ENCODE measurements at places on chromosomes 5 and 9.

DNA sequence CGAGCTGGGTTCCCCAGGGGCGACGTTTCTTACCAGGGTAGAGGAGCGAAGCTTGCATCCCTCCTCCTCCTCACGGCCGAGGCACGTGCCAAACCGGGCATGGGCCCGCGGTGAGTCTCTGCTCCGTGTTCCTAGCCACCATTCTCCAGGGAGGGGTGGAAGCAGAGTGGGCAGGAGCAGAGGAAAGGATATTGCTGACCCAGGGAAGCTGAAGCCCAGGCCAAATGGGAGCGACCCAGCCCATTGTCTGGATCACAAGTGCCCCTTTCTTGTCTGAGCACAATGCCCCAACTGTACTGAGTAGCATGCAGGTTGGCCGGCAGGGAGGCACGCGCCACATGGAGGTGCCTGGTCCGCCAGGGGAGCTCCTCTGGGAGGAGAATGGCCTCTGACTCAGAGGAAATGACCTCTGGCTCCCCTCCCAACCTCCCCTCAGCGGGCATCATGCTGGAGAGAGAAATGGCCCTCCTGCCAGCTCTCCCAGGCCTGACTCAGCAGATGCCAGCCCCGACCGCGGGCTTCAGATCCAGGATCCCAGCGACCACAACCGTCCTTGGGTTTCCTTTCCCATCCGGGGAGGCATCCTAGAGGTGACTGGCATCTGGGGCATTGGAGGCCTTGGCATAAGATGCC lies 1.1 kb downstream of the PRR7 start:
- DNase-seq: no peak

GRCh38 chr5:29972597-29972996 lies 1220.9 kb upstream of the CDH6 start:
- DNase-seq: no peak

- DNase-seq: no peak
Observed at GRCh38 chr5:43427306-43427705, 15.1 kb upstream of the CCL28 start.

GRCh38 chr5:148984345-148984744 lies 78.5 kb downstream of the SH3TC2 start:
- DNase-seq: no peak

- DNase-seq: peak; percentile 89
Observed at GRCh38 chr5:149345147-149345891, at the start of gene GRPEL2. GRPEL2 (plus strand) TSS chr5:149345499; CDS start chr5:149345540, 41 bp downstream.

- DNase-seq: no peak
Observed at GRCh38 chr9:102000956-102001355, 262.5 kb upstream of the GRIN3A start.

DNA sequence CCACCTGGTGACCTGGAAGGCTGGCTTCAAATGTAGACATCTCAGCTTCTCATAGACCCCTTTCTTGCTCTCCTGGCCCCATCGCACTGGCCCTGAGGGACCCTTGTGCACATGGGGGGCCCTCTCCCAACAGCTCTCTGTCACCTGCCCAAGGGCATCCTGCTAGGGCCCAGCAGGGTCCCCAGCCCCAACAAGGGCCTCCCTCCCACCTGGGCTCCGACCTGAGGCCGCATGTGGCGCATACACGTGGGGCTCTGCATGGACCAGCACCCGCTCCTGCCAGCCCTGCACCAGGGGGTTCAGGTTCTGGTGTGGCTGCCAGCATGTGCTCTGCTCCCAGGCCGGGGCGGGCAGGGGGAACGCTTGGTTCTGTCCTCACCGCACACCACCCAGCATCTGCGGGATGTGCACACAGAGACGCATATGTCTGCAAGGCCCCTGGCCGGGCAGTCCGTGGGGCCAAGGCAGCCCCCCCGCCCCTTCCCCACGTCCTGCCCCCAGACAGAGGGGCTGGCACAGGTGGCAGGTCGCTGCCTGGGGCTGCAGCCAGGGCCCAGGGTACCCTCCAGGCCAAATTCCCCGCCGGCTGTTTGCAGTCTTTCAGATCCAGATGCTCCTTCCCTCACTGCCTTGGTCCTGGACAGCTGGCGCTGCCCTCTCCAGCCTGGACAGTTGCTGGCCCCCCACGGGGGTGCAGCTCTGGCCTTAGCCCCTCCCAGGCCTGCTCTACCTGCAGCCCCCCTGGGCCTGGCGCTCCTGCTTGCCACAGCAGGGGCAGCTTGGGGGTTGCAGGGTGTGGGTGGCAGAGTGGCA lies 17.9 kb upstream of the NRARP start:
- DNase-seq: no peak

DNA sequence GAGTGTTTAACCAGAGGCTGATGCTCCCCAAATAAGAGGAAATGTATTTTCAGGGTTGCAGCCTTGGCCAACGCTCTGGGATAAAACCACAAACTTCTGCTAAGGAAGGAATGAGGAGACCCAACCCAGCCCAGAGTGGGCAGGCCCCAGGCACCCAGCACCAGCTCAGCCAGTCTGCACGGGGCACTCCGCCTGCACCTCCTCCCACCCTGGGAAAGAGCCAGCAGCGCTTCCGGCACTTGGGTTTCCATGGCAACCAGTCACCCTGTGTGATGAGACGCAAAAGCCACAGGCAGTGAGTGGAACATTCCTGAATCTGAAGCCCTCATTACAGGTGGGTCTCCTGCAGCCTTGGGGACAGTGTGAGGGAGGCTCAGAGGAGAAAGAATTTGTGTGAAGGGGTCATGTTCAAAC lies 85.2 kb upstream of the ZBTB43 start:
- DNase-seq: peak; percentile 84

DNA sequence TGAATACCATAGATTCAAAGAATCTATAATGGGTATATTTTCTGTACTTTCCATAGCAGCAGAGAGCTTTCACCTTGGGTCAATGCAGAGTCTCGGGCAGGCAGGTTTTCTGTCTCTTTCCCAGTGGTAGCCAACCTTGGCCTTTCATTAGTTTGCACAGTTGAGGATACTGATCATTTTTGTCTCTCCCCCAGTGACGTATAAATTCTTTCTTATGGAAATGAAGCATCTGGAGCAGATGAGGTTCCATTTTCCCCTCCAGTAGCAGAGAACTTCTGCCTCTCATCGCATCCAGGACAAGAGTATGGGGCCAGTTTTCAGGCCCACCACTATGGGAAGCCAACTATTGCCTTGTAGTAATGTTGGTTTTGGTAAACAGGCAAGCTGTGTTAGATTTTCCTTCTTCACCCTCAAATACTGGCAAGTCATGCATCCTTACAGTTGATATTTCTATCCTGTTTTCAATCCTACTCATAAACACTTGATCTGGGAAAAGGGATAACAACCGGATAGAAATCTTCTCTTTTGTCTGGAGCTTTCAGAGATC lies 845.2 kb upstream of the CDH18 start:
- no peak for DNase-seq

- DNase-seq: no peak
Observed at GRCh38 chr5:10578869-10579268, 15.0 kb downstream of the ANKRD33B start.

GRCh38 chr9:136399176-136400037 lies 563 bp downstream of the SNAPC4 start:
- peak; percentile 26 for DNase-seq

- DNase-seq: no peak
Observed at GRCh38 chr5:154053468-154053867, 14.7 kb downstream of the MFAP3 start.

Data from activated T-helper 1 cell treated with anti-CD3 and anti-CD28 coated beads, Interleukin-12 subunit alpha, Interleukin-12 subunit beta, Interleukin-2, Interleukin-4 antibody, amounts not matched to agents 30 ng/mL and 10 ng/mL and 1 ng/mL, durations not matched to agents 14 hours and 24 hours and 36 hours (primary cell).